ENCODE measurements at places on chromosomes 11 and 22.
A peak's percentile ranks its signal among the peaks of the same experiment; 100 is the strongest.

DNA sequence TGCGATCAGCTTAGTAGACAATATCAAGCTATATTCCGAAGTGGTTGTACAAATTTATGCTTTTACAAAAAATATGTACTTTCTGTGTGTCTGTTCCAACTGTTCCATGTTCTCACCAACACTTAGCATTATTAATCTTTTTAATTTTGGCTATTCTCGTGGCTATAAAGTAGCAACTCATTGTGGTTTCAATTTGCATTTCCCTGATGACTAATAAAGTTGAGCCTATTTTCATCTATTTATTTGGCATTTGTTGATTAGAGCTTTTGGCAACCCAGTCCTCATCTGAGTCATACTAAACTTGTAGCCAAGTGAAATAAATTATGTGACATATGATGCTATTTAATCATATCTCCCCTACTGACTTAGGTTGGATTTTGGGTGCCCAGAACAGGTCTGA is 115.9 kb downstream of the FBXO7 start:
- DNase-seq = no peak

GRCh38 chr22:30705710-30706651 is 11.3 kb downstream of the OSBP2 start:
- DNase-seq = no peak

- no peak for DNase-seq
Measured at GRCh38 chr11:122670131-122670530, 14.6 kb downstream of the UBASH3B start.

DNA sequence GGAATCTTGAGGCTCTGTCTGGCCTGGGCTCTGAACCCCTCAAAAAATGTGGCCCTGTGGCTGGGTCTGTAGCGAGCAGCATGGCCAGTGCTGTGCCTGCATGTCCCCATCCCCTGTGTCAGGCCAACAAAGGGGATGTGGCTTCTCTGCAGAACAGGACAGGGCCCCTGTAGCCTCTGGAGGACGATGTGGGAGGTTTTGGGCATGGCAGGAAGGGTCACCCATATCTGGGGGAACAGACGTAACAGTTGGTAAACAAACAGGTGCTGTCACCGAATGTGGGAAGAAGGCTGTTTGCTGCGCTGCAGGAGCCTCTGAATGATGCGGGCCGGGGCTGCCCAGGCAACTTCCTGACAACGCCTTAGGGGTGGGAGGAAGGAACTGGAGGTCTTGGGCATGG is 35.0 kb downstream of the LRP5 start:
- DNase-seq = no peak

- DNase-seq = no peak
Measured at GRCh38 chr11:101446238-101446637, 137.6 kb downstream of the TRPC6 start.

DNA sequence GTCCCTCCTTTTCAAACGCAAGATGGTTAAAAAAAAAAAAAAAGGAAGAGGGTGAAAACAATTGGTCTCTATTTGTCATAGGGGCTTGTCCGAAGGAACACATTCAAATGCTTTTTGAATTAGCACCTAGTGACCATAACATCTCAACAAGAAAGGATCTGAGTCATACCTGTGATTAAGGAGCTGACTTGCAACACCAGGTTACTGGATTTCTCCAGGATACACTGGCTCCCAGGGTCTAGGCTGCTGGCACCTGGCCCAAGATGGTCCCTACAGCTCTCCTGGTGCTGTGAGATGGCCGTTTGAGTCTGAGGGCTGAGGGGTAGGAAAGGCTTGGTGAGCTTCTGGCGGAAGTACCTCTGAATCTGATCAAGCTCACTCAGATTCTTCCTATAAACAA is 28.4 kb upstream of the UCP3 start:
- no peak for DNase-seq

GRCh38 chr11:128796270-128796669 is 70.8 kb downstream of the KCNJ1 start:
- DNase-seq = no peak

DNA sequence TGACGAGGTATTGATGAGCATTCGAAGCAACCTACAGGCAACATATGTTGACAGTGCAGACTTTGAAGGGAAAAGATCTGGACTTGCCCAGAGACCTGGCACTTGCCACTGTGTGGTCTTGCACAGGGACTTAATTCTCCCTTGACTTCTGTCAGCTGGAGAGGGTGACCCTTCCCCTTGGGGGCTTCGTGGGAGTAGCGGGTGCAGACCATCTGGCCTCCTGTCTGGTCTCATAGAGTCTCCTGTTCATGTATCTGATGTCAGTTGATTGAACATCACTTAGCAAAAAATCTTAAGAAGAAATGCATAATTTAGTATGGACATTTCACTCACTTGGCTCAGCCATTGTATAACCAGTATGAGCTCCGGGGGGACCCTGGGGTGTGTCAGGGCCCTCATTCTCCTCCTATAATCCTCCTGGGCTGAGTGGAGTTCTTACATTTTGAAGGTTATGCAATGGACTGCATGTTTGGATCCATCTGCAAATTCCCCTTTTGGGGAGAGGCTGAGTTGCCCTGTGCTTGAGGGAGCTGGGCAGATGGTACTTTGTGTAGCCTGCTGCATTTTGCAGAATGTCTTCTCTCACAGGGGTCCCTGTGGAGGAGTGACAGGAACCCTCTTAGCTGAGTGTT is 13.0 kb downstream of the BCR start:
- DNase-seq = no peak

GRCh38 chr11:132601875-132602274 is 930.4 kb downstream of the OPCML start:
- no peak for DNase-seq

DNA sequence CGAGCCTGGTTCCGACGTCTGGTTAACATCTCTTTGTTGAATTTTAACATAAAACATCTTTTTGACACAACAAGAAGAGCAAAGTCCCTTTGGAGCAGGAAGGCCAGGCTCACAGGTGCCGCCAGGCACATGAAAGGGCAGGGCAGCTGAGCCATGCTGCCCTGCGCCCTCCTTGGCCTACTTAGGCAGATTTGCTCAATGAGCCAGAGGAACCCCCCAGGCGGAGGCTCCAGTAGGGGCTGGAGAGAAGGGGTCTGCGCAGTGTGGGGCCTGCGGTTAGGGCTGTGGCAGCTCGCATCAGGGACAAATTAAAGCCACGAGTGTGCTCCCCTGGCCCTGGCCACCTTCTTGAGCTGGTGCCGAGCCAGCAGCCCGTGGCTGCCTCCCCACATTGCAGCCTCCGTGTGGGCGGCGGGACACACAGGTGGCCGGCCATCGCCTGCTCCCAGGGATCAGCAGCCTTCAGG is 9.9 kb upstream of the SLC22A12 start:
- no peak for DNase-seq

GRCh38 chr22:28930357-28931007 is 47.1 kb downstream of the ZNRF3 start:
- DNase-seq = no peak

- no peak for DNase-seq
Measured at GRCh38 chr11:12007230-12007593, 1.2 kb downstream of the DKK3 start.

DNA sequence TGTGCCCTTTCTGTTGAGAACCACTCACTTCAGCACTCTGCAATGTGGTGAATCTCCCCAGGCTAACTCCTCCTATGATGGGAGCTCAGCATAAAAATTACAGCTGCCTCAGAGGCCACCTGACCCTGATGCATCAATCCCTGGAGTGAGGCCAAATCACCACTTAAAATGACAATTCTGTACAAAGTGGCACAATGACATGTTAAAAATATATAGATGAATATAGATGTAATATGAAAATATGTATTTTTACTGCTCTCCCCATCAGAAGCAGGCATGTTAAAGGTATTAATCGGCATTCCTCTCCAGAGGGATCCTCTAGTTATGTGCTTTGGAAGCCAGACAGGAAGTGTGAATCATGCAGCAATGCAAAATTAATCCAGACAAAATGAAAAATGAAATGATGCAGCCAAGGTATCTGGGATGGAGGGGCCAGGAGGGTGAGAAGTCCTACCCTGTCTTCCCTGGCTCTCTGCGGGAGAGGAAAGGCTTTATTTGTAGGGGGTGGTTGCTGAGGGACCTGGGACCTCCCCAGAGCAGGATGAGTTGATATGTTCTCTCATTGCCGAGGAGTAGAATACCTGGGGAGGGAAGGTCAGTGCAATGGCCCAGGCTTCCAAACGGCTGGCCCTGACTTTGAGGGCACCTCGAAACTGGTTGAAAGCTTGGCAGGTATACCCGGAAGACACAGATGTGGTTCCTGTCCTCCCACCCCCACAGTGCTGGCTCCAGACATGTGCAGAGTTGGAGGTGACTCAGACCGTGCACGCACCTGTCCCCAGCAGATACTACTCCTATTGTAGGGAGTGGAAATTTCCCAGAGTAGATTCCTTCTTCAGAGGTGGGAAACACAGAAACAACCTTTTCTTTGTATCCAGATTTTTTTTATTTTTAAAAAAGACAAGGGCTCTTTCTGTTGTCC is 347.9 kb upstream of the NCAM1 start:
- peak; percentile 67 for DNase-seq

- no peak for DNase-seq
Measured at GRCh38 chr11:127609025-127609773, 608.6 kb upstream of the KIRREL3 start.

DNA sequence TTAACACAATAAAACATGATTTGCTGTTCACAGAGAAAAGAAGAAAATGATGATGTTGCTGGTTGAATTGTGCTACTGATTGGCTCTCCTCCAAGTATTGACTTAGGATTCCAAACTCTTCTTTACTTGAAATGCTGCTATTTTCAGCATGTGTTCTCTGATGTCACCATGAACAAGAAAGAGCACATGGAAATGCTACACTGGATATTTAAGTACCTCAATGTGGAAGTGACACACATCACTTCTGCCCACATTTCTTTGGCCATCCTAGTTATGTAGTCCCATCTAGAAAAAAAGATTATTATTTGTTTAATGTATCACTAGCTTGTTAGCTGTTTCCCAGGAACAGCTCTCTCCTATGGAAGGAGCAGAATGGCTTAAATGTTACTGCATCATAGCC is 27.2 kb downstream of the OR52B2 start:
- peak; percentile 53 for DNase-seq

DNA sequence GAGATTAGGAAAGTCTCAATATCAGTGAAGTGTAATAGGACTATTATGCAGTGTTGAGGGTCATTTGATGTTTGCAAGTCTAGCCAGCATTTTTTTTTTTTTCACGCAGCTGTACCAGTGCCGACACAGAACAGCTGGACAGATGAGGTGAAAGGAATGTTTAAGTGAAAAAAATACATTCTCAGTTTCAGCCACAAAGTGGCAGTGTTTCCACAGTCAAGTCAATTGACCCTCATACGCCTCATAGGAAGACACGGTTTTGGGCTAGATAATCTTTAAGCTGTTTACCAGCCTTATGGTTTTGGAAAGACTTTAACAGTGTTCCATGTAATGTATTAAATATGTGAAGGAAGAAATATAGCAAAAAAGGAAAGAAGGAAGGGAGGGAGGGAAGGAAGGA is 349.9 kb upstream of the ANO3 start:
- DNase-seq = peak; percentile 7

DNA sequence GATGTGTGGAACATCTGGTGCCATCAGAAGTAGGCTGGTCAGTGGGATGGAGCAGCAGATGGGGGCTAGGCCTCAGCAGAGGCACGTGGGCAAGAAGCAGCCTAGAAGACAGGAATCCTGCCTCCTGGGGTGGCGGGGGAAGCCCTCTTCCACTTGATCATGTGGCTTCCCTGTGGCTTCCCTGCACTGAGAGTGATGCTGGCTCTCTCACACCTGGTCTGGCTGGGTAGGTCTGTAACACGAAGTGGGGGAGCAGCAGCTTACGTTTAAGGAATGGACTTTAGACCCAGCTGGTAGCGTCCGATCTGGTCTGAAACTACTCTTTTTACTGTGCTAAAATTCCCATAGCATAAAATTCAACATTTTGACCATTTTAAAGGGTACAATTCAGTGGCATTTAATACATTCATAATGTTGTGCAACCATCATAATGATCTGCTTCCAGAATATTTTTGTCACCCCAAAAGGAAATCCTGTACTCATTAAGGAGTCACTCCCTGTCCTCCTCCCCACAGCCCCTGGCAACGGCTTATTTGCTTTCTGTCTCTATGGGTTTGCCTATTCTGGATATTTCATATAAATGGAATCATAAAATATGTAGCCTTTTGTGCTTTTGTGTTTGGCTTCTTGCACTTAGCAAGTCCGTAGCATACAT is 21.7 kb downstream of the PTPN5 start:
- no peak for DNase-seq

- DNase-seq = no peak
Measured at GRCh38 chr11:94007426-94007825, 13.7 kb upstream of the HEPHL1 start.

GRCh38 chr22:31140746-31141145 is 438 bp upstream of the PLA2G3 start:
- DNase-seq = no peak

- no peak for DNase-seq
Measured at GRCh38 chr22:22752199-22752555, 107.8 kb downstream of the GGTLC2 start.

DNA sequence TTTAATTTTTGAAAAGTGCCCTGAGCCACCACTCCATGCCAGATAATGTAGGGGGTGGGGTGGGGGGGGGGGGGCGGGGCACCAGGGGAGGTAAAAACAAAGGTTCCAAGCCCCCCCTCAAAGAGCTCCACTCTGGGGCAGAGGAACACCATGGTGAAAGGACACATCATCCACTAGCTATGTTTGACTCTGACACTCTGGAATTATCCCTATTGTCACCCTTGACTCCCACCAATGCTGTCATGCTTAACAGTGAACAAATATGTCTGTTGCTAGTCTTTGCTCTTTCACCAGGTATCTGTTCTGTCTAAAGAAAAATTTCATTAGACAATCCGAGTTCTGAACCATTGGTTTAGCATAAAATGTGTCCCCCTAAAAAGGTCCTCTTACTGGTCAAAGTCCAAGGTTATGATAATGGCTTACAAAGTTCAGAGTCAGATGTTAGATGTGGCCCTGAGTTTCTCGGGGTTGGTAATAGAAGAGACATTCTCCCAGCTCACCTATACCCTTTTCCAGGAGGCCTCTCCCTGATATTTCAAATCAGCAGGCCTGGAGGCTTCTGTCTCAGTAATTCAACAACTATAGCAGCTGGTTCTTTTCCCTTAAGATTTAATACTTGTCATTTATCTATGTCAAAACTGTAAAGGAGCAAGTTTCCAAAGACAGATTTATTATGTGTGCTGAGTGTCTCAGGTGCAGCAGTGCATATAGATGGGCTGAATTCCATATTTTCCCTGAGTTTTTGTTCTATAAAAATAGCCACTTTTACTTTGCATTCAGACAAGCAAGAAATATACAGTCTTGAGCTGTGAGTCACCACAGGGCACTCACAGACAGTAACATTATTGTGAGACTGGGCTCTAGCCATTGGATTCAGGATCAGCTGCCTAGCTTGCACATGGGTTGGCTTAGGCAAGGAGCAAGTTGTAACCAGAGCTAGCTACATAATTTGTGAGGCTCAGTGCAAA is 174.1 kb downstream of the CSNK2A3 start:
- DNase-seq = no peak
